ENCODE measurements at places on chromosomes 5 and 9.

DNA sequence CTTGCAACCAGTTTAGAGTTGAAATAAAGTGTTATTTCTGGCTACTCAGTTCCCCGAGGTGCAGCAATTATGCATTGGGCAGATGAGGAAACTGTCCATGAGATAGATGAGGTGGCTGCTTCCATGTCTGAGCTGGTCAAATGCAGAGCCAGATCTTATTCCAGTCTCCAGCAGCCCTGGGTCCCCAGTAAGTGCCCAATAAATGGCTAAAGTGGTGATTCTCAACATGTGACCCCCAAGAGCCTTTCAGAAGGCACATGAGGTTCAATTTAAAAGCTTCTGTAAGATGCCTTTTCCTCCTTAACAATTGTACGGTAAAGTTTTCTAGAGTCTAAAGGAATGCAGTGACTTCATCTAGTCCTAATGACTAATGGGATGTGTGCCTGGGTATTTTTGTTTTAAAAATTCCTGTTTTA lies 17.5 kb downstream of the ATOX1 start:
- DNase-seq: no peak

DNA sequence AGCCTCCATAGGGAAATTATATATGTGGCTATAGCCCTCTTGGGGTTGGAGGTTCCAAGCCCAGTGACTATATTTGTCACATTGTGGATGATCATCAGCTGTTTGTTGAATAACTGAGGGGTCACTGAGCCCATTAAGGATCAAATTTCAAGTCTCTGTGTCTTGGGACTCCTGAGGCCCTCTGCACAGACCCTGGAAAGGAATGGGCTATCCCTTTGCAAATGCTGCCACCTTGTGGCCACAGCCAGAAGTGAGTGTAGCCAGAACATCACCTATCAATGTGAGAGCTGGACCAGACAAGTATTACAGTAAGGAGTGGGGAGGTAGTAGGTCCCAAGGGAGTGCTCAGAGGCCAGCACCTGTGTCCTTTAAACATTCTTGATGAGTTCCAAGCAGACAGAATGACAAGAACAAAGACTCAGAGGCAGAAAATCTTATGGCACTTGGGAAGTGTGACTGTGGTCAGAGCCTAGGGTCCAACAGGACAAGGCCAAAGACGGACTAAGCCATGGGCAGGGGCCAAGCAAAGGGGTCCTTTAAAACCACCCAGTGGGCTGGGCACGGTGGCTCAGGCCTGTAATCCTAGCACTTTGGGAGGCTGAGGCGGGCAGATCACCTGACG lies 8.2 kb downstream of the RPP25L start:
- DNase-seq: peak; percentile 75

DNA sequence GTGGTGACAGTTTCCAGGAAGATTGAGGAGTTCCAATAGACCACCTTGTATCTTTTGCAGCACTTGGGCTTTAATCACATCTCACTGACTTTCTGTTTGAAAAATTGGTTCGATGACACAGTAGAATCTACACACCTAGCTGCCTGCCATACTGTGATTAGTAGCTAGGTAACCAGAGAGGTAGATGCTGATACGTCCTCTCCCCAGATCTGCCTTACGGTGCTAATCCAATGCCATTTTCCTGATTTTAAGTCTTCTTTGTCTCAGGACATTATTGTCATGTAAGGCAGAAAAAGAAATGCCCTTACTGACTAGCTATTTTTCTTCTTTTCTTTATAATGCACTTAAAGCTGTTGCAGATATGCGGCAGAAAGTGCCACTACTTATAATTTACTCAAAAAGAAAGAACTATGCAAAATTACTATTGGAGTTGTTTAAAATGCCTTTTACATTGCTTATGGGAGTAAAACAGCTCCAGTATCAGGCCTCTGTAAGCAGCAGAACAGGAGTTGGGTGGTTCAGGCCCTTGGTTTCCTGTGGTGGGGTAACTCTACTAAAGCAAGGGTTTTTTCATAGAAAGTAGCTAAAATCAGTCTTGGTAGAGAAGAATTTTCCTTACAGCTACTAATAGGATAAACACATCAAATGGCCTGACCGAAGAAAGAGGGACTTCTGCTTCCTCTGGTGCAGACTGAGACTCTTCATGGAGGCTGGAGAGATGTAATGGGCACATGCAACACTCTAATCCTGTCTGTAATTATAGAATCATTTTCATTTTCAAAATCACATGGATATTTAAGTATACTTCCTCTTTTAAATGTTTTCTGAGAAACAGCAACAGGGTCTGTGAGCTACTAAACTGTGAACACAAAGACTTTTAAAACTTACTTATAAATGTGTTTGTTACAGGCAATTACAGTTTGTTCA lies 177.2 kb downstream of the MAPKAP1 start:
- DNase-seq: no peak

GRCh38 chr5:150313921-150314716 lies 11.4 kb upstream of the ARSI start:
- DNase-seq: no peak

DNA sequence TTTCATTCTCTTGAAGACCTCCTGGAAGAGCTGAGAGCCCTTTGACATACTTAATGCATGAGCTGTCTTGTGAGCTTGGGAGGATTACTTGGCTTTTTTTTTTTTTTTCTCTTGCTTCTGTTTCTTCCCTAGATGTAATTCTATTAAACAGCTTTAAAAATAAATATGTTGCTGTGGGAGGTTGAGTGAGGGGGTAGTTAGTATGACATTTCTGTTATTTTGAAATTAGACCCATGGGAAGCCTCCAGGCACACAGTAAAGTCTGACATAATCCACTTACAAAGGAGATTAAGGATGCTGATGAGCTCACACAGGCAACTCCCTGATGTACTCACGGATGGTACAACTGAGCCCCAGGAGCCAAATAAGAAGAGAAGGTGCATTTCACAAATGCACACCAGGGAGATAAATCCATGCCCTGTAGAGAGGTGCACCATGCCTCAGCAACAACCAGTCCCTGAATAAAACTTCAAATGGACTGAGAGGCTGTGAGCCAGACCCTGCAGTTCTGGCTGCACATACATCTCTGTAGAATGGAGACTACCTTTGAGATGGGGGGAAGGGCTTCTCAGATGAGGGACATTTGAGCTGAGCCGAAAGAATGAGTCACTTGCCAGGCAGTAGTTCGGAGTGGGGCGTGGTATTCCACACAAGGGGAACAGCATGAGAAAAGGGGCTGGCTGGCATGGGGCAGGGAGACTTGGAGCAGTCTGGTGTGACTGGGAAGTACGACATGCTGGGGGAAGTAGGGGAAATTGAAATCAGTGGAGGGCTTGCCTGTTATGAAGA lies 68.7 kb downstream of the ACTL7B start:
- peak; percentile 44 for DNase-seq

GRCh38 chr5:33601881-33602280 lies 161.1 kb downstream of the TARS1 start:
- no peak for DNase-seq

GRCh38 chr5:57692582-57693487 lies 210.2 kb upstream of the ACTBL2 start:
- peak; percentile 86 for DNase-seq

DNA sequence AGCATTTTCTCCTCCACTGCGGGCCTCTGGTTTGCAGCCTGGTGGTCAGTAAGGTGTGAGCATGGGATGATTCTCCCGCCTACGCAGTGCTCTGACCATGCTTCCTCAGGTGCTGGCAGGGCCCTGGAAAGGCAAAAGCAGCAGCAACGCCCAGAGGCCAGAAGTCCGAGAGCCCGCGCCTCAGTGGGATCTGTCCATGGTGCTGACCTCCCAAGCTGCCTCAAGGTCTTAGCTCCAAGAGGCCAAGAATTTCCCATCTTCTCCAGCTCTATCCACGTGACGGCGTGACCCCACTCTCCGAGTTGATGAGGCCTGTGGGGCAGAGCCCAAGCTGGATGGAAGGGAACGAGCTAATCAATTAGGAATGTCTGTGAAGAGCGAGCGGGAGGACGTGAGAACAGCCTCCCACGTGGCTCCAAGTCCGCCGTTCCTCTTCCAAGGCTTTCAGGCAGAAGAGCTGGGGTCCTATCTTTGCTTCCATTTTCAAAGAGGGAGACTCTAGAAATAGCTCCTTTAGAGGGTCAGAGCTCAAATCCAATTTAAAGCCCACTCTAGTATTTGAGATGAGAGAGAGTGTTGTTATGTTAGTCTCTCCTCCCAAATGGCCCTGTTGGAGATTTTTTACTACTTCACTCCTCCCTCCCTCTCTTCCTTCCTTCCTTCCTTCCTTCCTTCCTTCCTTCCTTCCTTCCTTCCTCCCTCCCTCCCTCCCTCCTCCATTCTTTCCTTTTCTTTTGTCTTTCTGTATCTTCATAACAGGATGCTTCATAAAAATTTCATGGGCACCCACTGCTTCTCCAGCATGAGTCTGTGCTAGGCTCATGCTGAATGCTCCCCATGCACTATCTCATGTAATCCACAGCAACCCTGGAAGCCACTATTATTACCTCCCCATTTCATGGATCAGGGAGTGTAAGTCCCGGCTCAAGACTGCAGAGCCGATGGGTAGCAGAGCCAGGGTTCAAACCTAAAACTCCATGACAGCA lies 69.3 kb downstream of the OLFM1 start:
- peak; percentile 36 for DNase-seq

- no peak for DNase-seq
Observed at GRCh38 chr9:69097064-69097463, 61.5 kb downstream of the FXN start.

DNA sequence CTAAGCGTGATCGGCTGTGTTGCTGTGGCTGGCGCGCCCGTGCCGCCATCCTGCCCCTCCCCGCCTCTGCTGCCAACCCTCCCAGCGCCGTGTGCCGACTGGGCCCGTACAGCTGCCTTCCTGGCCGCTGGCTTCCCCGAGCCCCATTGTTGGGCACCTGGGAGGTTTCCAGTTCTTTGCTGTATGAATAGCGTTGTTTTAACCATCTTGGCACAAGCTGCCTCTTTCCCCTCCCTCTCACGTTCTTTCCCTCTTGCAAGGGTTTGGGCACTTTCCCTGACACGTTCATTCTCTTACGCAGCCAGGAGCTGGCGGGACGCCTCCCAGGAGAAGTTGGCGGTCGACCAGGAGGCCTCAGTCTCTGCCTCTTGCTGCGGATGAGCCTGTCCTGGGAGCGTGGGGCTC lies 43.1 kb upstream of the RXRA start:
- DNase-seq: peak; percentile 11

GRCh38 chr9:125906893-125907292 lies 159.7 kb downstream of the PBX3 start:
- DNase-seq: no peak

GRCh38 chr5:166596043-166596442 lies 1695.4 kb upstream of the WWC1 start:
- DNase-seq: no peak

DNA sequence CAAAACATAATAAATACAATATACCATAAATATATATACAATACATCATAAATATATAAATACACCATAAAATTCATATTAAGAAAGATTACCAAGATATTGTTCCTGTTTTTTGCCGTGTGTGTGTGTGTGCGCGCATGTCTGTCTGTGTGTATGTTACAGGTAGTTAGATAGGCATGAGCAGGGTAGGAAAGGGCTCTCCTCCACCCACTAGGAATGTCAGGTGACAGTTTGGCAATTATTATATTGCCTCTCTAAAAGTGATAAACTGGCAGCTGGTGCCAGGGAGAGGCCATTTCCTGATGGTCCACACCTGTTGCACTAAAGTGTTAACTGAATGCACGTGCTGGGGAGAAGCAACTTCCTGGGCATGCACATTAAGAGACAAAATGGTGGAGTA lies 232.8 kb downstream of the ADAMTS6 start:
- no peak for DNase-seq

- DNase-seq: no peak
Observed at GRCh38 chr5:132221781-132222648, 5.6 kb downstream of the P4HA2 start.

DNA sequence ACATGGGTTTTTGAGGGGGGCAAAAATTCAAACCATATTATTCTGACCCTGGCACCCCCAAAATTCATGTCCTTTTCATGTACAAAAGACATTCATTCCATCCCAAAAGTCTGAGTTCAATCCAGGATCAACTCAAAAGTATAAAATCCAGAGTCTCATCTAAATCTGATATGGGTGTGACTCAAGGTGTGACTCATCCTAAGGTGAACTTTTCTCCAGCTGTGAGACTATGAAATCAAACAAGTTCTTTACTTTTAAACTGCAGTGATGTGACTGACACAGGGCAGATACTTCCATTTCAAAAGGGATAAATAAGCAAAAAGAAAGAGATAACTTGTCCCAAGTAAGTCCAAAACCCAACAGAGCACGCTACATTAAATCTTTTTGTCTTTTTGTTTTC lies 20.6 kb upstream of the CYLC2 start:
- DNase-seq: no peak

- no peak for DNase-seq
Observed at GRCh38 chr5:88248743-88249540, 19.7 kb downstream of the TMEM161B start.

GRCh38 chr5:56607074-56607473 lies 208.3 kb upstream of the MAP3K1 start:
- DNase-seq: no peak

DNA sequence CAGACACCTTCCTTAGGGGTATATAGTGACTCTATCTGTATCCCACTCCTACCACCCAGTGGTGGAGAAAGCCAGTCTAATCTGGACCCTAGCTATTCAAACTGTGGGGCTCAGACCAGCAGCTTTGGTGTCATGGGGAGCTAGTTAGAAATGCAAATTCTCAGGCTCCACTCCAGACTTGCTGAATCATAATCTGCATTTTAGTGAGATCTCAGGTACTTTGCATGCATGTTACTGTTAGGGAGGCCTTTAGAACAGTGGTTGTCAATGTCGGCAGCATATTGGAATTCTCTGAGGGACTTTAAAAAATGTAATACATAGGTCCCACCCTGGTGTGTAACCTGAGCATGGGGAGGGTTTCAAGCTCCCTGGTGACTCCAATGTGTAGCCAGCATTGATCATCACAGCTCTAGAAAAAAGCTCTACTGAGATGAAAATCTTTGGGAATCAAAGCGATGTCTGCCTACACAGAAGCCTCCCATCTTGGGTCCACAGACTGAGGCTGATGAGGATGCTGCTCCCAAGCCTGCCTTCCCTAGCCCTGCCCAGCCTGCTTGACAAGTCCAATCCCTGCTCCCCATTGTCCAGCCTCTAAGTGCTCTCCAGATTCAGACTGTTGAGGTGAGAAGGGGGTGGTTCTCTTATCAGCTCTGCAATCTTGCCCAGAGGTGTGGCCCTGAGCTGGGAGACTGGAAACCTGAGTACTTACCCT lies 11.9 kb upstream of the GM2A start:
- peak; percentile 49 for DNase-seq

DNA sequence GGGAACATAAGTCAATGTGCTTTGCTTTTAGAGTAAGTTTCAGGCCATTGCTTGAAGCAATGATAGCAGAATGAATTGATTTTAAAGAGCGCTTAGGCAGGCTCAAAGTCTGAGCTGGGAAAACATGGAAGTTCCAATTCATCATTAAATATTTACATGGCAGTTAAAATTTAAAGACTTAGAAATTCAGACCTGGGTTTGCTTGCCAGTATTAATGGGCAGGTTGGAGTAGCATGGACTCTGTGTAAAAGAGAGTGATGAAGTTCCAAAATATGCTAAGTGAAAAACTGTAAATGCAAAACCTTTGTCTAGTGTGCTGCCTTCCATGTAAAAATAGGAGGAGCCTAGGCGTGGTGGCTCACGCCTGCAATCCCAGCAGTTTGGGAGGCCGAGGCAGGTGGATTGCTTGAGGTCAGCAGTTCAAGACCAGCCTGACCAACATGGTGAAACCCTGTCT lies 48.3 kb upstream of the PIK3R1 start:
- DNase-seq: no peak
